ENCODE measurements at places on chromosomes 12 and 14.

DNA sequence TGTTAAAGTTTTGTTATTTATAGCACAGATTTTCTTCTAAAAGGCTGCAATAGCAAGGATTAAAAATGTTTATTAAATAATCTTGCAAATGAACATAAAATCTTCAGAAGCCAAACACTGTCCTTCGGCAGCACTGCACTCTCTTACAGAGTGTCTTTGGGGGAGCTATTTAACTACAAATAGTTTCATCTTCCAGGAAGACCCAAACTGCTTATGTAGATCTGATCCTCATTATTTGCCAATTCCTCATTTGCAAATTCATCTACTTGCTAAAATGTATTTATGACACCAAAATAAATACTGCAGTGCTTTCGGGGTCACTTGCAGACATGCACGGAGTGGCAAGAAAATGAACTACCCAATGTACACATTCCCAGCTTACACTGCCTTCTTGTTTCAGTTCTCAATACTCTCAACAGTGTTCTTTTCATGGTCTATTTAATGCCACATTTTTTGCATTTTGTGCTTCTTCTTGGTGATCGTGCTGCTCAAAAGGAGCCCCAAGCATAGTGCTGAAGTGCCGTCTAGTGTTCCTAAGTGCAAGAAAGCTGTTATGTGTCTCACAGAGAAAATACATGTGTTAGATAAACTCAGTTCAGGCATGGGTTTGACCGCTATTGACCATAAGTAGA lies 128.1 kb downstream of the PRKD1 start:
- no peak for DNase-seq

- DNase-seq = no peak
Observed at GRCh38 chr12:132467511-132467910, 22.4 kb upstream of the FBRSL1 start.

- no peak for DNase-seq
Observed at GRCh38 chr12:14961466-14962152, at the start of gene ARHGDIB. Gene ARHGDIB (minus strand): TSS chr12:14961601. CDS start chr12:14950712, 10,889 bp downstream.

DNA sequence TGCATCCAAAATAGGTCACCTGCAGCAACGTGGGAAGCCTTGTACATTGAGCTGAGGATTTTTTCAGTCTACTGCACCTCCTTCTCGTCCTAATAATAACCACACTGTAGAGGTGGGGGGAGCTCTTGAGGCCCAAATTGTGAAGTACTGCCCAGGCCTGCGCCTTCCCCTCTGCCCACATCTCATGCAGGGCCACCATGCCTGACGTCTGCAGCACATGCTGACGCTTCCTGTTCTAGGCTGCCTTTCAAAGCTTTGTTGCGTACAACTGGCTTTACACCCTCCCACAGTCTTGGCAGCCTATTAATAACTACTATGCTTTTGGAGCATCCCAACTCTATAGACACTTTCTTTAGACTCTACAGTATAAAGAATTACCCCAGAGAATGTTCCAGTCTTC lies 26.5 kb upstream of the TTC7B start:
- DNase-seq = no peak

- no peak for DNase-seq
Observed at GRCh38 chr14:24038686-24039085, 13.1 kb upstream of the CARMIL3 start.

- DNase-seq = no peak
Observed at GRCh38 chr14:29262979-29263378, 496.4 kb downstream of the FOXG1 start.

GRCh38 chr14:97266653-97267052 lies 469.5 kb downstream of the VRK1 start:
- DNase-seq = no peak

GRCh38 chr12:66352197-66352596 lies 49.9 kb downstream of the HELB start:
- DNase-seq = no peak

GRCh38 chr12:111715279-111715678 lies 29.4 kb downstream of the ACAD10 start:
- DNase-seq = no peak

DNA sequence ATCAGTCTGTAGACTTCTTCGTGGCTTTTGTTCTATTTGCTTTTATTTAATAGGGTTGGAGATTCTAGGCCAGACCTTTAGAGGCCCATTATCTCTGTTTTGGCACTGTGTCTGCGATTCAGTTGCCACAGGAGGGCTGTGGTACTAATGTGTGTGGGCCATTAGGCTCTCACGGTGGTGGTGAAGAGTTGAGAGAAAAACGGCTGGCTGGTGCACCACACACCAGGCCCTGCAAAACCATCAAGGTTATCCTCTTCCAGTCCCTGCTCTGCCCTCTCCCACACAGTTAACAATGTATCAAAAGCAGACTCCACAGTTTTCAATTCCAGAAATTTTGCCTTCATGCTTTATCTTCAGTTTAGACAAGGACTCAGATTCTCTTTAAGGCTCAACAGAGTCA lies 97.7 kb downstream of the MYF5 start:
- DNase-seq = no peak

- DNase-seq = no peak
Observed at GRCh38 chr12:123533672-123534643, at the start of gene RILPL1. Gene RILPL1 (minus strand): TSS chr12:123533719. CDS start chr12:123533482, 237 bp downstream.

DNA sequence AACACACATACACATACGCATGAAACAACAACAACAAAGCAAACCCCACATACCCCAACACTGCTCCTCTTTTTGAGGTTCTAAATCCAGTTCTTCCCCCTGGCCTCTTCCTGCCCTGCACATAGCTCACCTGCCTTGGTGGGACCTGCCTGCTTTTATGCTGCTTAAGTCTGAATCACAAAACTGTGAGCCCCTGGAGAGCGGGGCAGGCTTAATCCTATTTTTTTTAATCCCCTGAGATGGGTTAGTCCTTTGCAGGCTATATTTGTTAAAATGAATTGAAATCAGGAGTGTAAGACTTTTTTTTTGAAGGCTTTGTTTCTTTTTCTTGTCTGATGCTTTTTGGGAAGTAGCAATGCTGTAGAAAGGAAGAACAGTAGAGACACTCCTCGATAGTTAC lies 84.6 kb upstream of the MAX start:
- no peak for DNase-seq

GRCh38 chr12:50642035-50642451 lies 121.9 kb upstream of the ATF1 start:
- no peak for DNase-seq

- peak; percentile 81 for DNase-seq
Observed at GRCh38 chr12:129909051-129910020, 5.5 kb upstream of the TMEM132D start.

DNA sequence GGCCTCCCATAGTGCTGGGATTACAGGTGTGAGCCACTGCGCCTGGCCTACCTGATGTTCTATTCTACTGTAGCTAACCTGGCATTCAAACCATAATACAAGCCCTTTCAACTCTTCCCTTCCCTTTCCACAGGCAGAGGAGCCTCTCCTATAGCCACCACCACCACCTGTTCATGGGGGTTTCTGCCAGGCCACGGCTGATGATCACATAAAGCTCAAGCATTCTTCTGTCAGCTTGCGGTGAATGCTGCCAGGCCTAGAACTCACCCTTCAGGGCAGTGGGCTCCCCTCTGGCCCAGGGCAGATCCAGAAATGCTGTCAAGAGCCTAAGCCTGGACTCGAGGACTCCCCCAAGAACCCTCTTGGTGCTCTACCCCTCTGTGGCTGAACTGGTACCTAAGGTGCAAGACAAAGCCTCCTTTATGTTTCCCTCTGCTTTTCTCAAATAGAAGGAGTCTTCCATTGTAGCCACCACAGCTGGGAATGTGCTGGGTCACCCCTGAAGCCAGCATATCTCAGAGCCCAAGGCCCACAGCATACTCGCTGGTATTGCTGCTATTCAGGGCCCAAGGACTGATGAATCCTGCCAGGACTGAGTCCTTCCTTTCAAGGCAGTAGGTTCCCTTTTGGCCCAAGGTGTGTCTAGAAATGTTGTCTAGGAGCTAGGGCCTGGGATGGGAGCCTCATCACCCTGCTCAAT lies 3.4 kb upstream of the DLGAP5 start:
- no peak for DNase-seq

GRCh38 chr12:122079033-122079531 lies 526 bp downstream of the MLXIP start:
- DNase-seq = no peak

DNA sequence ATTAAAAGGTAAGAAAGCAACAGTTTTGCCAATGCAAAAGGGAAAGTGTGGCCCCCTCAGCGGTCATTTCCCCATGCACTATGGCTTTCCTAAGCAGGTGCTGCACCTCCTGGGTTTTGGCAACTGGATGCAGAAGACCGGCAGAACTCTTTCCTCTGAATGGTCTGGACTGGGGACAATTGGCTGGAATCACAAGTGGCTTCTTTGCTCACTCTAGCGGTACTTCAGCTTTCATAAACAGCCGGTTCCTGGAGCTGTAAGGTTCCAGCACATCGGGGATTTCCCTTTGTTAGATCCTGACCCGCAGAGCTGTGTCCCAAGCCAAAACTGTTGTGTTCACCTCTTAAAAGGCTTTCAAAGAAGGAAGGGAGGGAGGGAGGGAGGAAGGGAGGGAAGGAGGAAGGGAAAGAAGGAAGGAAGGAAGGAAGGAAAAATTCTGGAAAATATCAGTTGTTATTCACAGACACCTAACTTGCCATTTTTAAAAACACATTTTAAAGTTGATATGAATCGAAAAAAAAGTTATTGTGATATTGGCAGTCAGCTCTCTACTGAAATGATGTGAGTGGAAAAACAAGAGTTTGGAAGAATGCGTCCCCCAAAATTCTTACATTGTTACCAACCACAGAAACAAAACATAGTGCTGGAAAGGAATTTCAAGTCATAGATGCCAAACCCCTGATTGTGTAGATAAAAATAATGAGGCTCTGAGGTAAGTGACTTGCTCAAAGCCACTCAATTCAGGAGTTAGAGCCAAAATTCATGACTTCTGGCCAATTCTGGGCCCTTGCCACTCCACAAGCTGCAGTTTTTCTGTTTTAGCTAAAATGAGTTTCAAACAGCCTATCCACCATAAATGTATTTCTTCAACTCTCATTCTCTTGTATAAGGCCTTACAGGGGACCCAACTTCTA lies 220.6 kb upstream of the HMGA2 start:
- DNase-seq = no peak

DNA sequence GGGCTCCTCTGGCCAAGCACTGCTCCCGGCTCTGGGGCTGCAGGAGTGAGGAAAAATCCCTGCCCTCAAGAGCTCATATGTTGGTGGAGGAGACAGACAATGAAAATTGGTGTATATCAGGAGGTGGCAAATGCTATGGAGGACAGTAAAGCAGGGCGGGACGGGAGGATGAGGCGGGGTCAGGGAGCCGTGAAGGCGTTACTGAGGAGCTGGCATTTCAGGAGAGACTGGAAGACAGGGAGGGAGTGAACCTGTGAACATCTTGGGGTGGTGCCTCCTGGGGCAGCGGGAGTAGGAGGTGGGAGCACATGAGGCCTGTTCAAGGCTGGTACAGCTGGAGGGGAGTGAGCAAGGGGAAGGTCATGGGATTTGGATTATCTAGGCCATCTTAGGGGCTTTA lies 26.6 kb downstream of the TSPAN9 start:
- DNase-seq = no peak

- DNase-seq = no peak
Observed at GRCh38 chr12:55718015-55718414, 2.2 kb downstream of the BLOC1S1 start.

DNA sequence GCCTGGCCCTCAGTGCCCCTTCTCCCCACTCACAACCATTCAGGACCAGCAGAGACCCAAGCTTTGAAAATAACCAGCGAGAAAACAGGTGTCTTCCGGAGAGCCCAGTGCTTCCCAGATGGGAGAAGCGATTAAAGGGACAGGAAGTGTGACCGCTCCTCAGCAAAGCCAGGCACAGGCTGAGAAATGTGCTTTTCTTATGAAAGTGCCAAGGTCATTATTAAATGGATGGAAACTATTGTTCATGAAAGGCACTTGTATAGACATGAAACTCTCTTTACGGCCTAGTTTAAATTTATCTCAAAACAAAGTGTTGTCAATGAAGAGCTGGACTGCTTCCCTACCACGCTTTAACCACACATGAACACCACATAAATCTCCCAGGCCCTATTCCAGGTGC lies 210.4 kb downstream of the SPTSSA start:
- no peak for DNase-seq

DNA sequence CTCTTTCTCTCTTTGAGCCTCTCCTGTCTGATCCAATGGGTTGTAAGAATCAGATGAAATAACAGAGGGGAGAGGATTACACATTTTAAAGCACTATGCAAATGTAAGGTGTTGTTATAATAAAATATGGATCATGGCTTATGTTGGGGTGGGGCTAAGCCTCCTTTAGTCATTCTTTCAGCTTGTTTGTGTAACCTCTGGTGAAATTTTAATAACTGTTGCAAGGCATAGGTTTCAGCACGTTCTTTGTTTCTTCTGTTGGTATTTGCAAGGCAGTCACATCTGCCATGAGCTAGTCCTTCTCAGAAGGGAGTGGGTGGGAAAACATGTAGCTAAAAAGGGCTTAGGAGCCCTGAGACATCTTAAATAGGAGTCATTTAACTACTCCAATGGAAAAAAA lies 74.8 kb upstream of the FRMD6 start:
- no peak for DNase-seq

Data from vagina (tissue), 2 donors.